Calu3 (cell line): ENCODE measurements at places on chromosomes 1 and 21. TPM values are rescaled to one million over a fixed set of nuclear protein-coding genes. Genes with fewer than 3 reads are reported as not detected.

GRCh38 chr1:53517821-53518352, 58.7 kb downstream of the DMRTB1 start:
- H3K4me1 ChIP-seq: no peaks in the 10 kb centered on the region
- no peaks in the 10 kb centered on the region for H3K36me3 ChIP-seq
- H3K27me3 ChIP-seq: peaks cover 89% of the 10 kb centered on the region
- DNase-seq: no peak

- no peak overlapping the region for H3K27ac ChIP-seq
- H3K4me3 ChIP-seq: no peak overlapping the region
- H3K4me1 ChIP-seq: peaks cover 12% of the 10 kb centered on the region
- no peaks in the 10 kb centered on the region for H3K27me3 ChIP-seq
- no peaks in the 10 kb centered on the region for H3K36me3 ChIP-seq
Measured at GRCh38 chr1:203899869-203900714, 38.7 kb downstream of the SNRPE start.

GRCh38 chr1:20282533-20282932, 8.1 kb upstream of the VWA5B1 start:
- no peak overlapping the region for H3K27ac ChIP-seq
- no peaks in the 10 kb centered on the region for H3K36me3 ChIP-seq
- no peak for DNase-seq
- peaks cover 59% of the 10 kb centered on the region for H3K27me3 ChIP-seq
- H3K4me3 ChIP-seq: no peak overlapping the region

DNA sequence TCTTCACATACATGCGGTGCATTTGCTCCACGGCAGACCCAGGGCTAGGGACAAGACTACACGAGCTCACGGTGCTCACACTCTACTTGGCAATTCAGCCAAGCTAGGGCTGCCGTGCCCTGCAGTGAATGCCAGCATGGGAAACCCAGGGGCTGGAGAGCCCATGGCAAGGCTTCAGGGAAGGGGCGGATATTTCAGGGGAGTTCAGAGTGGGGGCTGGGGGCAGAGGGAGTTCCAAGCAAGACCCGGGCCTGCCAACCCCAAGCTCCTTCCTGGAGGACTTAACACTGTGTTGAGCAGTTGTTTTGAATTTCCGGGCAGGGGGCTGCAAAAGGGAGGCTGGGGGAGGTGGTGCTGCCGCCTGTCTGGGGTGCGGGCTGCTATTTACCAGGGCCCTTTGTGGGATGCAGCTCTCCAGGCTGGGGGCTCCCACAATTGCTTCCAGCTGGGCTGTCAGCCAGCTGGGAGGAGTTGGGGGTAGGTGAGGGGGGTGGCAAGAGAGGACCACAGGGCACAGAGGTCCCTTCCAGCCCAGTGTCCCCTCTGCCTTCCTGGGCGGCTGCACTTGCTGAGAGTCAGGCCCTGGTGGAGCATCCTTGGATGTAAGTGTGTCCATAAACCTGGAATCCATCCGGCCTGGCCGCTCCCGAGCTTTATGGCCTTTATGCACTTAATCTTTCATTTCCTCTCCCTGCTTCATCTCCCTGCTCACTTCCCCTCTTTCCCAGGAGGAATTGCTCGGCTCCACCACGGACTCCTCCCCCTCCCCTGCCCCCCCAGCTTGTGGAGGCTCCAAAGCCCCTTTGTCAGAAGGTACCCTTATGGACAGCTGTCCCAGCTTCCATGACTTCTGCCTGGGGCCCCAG, 55.8 kb upstream of the SSBP3 start:
- H3K27me3 ChIP-seq: peaks cover 5% of the 10 kb centered on the region
- H3K27ac ChIP-seq: no peak overlapping the region
- H3K36me3 ChIP-seq: no peaks in the 10 kb centered on the region

DNA sequence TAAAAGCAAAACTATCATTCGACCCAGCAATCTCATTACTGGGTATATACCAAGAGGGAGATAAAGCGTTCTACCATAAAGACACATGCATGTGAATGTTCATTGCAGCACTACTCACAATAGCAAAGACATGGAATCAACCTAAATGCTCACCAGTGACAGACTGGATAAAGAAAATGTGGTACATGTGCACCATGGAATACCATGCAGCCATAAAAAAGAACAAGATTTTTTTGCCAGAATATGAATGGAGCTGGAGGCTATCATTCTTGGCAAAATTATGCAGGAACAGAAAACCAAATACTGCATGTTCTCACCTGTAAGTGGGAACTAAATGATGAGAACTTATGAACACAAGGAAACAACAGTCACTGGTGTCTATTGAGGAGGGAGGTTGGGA, 79.7 kb downstream of the SLC16A1 start:
- H3K27ac ChIP-seq: no peak overlapping the region
- no peak for DNase-seq
- H3K36me3 ChIP-seq: no peaks in the 10 kb centered on the region
- no peaks in the 10 kb centered on the region for H3K27me3 ChIP-seq

DNA sequence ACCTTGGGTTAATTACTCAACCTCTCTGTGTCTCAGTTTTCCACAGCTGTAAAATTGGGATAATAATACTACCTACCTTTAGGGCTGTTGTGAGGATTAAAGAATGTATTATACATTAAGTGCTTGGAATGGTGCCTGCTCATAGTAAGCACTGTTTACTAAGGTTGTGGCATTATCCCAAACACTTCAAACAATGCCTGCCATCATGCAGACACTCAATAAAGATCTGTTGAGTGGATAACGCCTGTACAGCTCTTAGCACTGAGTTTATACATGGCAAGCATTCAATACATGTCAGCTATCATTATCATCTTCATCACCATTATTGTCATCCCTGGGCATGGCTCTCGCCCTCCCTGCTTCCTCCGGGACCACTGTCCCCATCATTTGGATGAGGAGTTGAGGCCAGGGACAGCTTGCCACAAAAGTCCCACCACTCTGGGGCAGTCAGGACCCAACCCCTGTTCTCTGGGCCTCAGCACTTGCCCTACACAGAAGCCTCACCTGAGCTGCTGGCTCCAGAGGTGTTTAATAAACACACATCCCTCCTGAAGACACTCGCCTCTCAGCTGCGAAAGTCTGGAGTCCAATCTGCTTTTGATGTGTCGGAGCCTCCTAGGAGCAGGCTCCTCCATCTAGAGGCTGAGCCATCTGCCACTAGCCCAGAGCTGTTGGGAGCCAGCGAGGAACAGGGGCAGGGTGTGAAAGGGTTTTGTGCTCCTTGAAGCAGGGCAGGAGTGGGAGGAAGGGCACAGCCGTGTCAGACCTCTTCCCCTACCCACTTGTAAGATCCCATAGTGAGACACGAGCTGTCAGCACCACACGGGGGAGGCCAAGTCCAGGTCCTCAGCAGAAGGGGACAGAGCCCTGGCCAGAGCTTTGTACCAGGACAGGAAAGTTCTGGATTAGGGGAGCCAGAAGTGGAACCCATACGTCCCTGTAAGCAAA, 80.9 kb upstream of the ZC3H12A start:
- DNase-seq: no peak
- H3K4me3 ChIP-seq: no peak overlapping the region
- no peaks in the 10 kb centered on the region for H3K36me3 ChIP-seq
- peaks cover 77% of the 10 kb centered on the region for H3K27me3 ChIP-seq
- no peak overlapping the region for H3K27ac ChIP-seq

DNA sequence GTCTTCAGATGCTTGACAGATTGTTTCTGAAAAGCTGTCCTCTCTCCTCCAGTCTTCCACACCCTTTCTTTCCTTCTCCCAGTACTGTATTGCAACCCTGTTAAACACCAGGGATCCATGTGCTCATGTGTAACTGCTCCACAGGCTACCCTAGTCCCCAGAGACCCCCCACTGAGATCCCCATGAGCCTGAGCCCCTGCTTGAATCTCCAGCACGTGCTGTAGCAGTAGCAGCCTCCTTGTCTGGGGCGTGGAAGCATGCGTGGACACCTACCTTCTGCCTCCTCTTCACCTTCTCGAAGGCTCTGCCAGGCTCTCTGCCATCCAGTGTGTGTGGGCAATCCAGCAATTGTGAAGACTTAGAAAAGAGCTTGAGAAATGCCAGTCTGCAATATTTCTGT, 25.2 kb downstream of the GPR137B start:
- no peaks in the 10 kb centered on the region for H3K27me3 ChIP-seq
- H3K36me3 ChIP-seq: peaks cover 5% of the 10 kb centered on the region
- no peak for DNase-seq
- H3K27ac ChIP-seq: no peak overlapping the region
- H3K4me3 ChIP-seq: no peak overlapping the region

- no peak overlapping the region for H3K4me3 ChIP-seq
- H3K36me3 ChIP-seq: no peaks in the 10 kb centered on the region
- no peaks in the 10 kb centered on the region for H3K4me1 ChIP-seq
- H3K27ac ChIP-seq: no peak overlapping the region
- peaks cover 96% of the 10 kb centered on the region for H3K27me3 ChIP-seq
- DNase-seq: no peak
Measured at GRCh38 chr1:53669621-53670191, 69.3 kb downstream of the GLIS1 start.

DNA sequence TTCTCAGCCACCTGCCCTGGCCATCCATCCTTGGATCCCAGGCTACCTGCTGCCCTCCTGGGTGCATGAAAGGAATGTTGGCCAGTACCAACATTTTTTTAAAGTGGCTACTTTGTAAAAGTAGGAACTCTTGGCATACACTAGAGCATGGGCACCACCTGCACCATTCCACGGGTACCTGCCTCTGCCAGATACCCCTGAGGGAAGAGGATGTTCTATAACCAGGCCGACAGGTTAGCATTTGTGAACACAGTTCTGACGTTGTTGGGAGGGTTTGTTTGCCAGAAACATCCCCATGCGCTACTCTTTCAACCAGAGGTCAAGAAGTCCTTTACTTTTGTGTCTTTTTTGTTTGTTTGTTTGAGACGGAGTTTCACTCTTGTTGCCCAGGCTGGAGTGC, 43.0 kb downstream of the EVA1C start:
- no peak overlapping the region for H3K4me3 ChIP-seq
- no peak overlapping the region for H3K27ac ChIP-seq
- H3K36me3 ChIP-seq: no peaks in the 10 kb centered on the region
- no peak for DNase-seq
- H3K27me3 ChIP-seq: no peaks in the 10 kb centered on the region

DNA sequence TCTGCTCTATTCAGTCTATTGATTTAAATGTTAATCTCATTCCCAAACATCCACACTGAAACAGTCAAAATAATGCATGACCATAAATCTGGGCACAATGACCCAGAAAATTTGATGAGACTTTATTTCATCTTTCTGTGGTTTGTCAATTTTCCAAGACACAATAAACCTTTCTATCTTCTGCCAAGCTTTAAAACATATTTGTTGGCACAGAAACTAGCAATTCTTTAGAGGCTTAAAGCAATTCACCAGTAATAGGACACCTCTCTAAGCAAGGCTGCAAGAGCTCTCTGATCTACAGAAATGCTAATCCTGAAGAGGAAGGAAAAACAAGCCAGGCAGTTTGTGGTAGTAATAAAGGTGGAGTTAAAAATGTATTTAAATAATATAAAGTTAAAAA, 113.7 kb downstream of the FCRL5 start:
- no peak overlapping the region for H3K27ac ChIP-seq
- H3K4me3 ChIP-seq: no peak overlapping the region
- H3K36me3 ChIP-seq: no peaks in the 10 kb centered on the region
- H3K27me3 ChIP-seq: peaks cover 34% of the 10 kb centered on the region
- DNase-seq: no peak

- peaks cover 8% of the 10 kb centered on the region for H3K4me1 ChIP-seq
- peaks cover 4% of the 10 kb centered on the region for H3K27me3 ChIP-seq
- no peaks in the 10 kb centered on the region for H3K36me3 ChIP-seq
- H3K4me3 ChIP-seq: no peak overlapping the region
Measured at GRCh38 chr21:29888437-29888836, 51.4 kb downstream of the GRIK1 start.

- H3K4me3 ChIP-seq: no peak overlapping the region
- H3K4me1 ChIP-seq: peaks cover 10% of the 10 kb centered on the region
- H3K36me3 ChIP-seq: no peaks in the 10 kb centered on the region
- H3K27me3 ChIP-seq: no peaks in the 10 kb centered on the region
Measured at GRCh38 chr1:185996211-185996610, 262.0 kb downstream of the HMCN1 start.

DNA sequence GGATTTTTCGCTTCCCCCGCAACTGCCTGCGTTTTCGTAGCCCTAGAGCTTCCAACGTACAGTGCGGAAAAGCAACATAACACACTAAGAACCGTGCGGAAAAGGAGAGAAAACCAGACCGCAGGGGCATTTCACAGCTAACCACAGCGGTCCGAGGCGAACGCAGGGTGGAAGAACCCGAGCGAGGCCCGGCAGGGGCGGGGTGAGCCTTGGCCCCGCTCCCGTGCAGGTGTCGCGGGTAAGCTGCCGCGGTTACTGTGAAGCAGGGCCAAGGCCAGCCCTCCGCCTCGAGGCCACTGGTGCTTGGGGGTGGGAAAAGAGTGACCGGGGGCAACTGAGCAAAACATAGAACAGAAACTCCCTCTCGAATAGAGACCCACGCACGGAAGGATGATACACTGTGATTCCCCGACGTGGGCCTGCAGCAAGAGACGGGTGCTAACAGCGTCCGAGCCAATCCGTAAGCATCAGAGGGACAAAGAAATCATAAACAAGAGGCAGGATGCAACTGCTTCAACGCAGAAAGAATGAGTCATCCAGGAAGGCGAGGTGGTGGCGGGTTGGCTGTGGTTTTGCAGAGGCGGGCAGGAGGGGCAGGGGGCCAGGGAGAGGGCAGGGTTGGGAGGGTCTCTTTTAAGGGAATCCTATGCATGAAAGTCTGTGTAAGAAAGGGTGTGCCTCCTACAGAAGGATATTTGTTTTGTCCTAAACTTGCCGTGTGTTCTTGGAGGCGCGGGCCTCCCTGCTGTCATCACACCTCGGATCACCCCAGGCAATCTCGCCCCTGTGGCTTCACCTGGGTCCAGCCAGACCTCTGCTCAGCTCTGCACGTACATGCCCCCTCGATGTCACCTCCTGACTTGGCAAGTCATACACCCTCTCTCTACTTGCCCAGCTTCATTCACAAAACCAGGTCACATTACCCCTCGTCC, 7.3 kb downstream of the GNG4 start:
- H3K36me3 ChIP-seq: peaks cover 15% of the 10 kb centered on the region
- peaks cover 24% of the 10 kb centered on the region for H3K4me1 ChIP-seq
- DNase-seq: peak; percentile 71
- peak overlapping the region; percentile 45 for H3K27ac ChIP-seq
- peak overlapping the region; percentile 72 for H3K4me3 ChIP-seq

GRCh38 chr1:200228486-200228885, 181.3 kb downstream of the ZNF281 start:
- no peak overlapping the region for H3K4me3 ChIP-seq
- DNase-seq: no peak
- no peaks in the 10 kb centered on the region for H3K4me1 ChIP-seq
- H3K27me3 ChIP-seq: no peaks in the 10 kb centered on the region

Gene IKBKE
- total RNA-seq: 35.5 and 47.5 TPM in 2 replicates

Gene ZNF683
- total RNA-seq: not detected in 2 replicates

Gene SLC25A34
- total RNA-seq: 0.68 and 1.2 TPM in 2 replicates

Gene ZNF695
- 18.2 and 19.6 TPM in 2 replicates for total RNA-seq

Gene NUP210L
- 0.12 TPM in 1 of 2 replicates, not detected in the other for total RNA-seq

Gene PCBP3
- 0.78 and 1.4 TPM in 2 replicates for total RNA-seq

Gene CELSR2
- total RNA-seq: 5.1 and 5.3 TPM in 2 replicates

Gene ST3GAL3
- 13.4 and 20.0 TPM in 2 replicates for total RNA-seq

Gene CFAP74
- total RNA-seq: not detected in 2 replicates

Gene KCNN3
- 0.27 TPM in 1 of 2 replicates, not detected in the other for total RNA-seq

Gene CFAP107
- total RNA-seq: not detected in 2 replicates

Gene KRTAP12-3
- not detected in 2 replicates for total RNA-seq
